Kidney glomerular epithelial cell (primary cell): ENCODE measurements at places on chromosomes 12 and 14.

GRCh38 chr12:12534975-12535374, 27.7 kb downstream of the DUSP16 start:
- DNase-seq: no peak

GRCh38 chr12:118059341-118060191, 1.4 kb downstream of the WSB2 start:
- peak; percentile 28 for DNase-seq

GRCh38 chr12:1939801-1940607, 21.6 kb upstream of the CACNA2D4 start:
- DNase-seq: peak; percentile 60

DNA sequence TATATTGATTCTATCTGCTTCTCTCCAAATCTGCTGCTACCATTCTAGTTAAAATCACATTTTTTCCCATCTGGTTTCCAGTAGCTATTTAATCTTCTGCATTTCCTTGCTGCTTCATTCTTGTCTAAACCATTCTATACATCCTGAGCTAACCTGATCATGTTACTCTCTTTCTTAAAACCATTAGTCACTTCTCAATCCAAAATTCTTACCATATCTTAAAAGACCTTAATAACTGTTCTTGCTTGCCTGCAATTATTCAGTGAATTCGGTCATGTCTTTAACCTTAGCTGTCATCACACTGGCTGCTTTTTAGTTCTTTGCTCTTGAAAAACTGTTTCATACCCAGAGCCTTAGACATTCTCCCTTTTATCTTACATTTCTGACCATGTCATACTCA, 56.4 kb upstream of the PZP start:
- no peak for DNase-seq

DNA sequence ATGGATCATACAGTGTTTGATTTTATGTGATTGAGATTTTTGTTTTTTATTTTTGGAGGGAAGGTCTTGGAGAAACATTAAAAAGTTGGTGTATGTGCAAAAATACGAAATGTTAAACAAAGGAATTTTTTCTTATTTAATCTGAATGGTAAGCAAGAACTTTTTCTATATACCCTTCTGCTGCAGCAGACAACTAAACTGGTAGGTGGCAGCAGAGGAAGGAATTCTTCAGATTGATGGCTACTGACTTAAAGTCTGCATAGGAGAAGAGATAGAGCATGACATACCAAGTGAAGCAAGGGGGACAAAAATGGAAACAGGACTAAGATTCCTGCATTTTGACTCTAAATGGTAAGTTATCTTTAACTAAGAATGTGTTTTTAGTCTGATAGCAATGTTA, 42.0 kb upstream of the A2ML1 start:
- DNase-seq: peak; percentile 5

DNA sequence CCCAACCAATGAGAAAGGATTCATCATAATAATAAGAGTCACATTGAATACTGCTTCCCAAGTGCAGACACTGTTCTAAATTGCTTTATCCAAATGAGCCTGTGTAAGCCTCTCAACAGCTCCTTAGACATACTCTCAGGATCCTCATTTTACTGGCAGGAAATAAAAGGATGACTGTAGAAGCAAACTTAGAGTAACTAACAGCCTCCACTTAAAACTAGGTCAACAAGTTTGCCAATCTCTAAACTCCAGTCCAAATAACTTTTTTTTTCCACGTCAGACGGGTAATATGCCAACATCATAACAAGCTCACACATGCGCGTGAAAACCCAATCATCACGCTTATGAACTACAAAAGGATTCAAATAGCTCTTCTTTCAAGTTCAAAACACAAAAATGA, 15.3 kb upstream of the DPF3 start:
- DNase-seq: no peak

- DNase-seq: no peak
Observed at GRCh38 chr12:43316520-43316919, 235.5 kb downstream of the ADAMTS20 start.
